Activated CD8-positive, alpha-beta memory T cell treated with anti-CD3 and anti-CD28 coated beads for 36 hours (primary cell): ENCODE measurements at places on chromosomes 1 and 21. TPM values are rescaled to one million over a fixed set of nuclear protein-coding genes. Genes with fewer than 3 reads are reported as not detected.

TPTE gene
- not detected for total RNA-seq

FCRL5 gene
- total RNA-seq = not detected

LRRC47 gene
- 45.6 TPM for total RNA-seq

FNDC5 gene
- not detected for total RNA-seq

COL16A1 gene
- not detected for total RNA-seq

DYNLT5 gene
- not detected for total RNA-seq

AGT gene
- not detected for total RNA-seq

CELSR2 gene
- 3.3 TPM for total RNA-seq

HRNR gene
- total RNA-seq = not detected

HNRNPR gene
- 198 TPM for total RNA-seq

FOXD2 gene
- 0.06 TPM for total RNA-seq
